Thymus (tissue), 14 donors: ENCODE measurements at places on chromosomes 1 and 21. TPM values are rescaled to one million over a fixed set of nuclear protein-coding genes. Genes with fewer than 3 reads are reported as not detected.

DNA sequence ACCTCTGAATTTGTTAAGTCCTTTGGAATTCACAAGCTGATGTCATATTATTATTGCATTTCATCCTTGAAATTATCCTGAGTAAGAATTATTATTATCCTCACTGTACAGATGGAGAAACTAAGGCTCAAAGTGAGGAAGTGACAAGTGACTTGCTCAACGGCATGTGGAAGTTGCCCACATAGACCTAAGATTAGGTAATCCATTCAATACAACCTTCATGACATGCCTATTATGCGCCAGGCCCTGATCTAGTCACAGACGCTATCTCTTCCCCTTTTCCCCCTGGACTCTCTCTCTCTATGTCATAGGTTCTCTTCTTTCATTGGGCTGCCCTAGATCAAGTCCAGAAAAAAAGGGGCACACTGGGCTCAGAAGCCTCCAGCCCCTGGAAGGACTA lies 84.9 kb upstream of the KCNK2 start:
- no peak for DNase-seq

- DNase-seq, result no peak
Measured at GRCh38 chr1:18668046-18668445, 37.4 kb downstream of the PAX7 start.

DNA sequence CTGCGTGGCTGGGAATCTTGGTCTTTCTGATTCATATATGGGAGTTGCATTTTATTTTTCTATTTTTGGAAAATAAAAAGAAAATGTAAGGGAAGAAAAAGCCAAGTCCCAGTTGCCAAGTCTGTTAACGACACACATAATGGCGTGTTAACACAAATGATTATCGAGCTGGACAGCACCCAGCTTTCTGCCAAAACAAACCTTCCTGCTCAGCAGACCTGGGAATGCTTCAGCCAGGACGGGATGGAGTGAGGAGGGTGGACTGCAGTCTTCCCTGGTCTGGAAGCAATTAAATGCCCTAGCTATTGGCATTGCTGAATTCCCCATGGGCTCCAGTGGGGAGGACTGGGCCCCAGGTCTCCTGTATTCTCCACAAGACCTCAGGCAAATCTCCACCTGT lies 184.2 kb upstream of the USP24 start:
- no peak for DNase-seq

- DNase-seq, result no peak
Measured at GRCh38 chr1:237507005-237507404, 383.7 kb downstream of the ZP4 start.

DNA sequence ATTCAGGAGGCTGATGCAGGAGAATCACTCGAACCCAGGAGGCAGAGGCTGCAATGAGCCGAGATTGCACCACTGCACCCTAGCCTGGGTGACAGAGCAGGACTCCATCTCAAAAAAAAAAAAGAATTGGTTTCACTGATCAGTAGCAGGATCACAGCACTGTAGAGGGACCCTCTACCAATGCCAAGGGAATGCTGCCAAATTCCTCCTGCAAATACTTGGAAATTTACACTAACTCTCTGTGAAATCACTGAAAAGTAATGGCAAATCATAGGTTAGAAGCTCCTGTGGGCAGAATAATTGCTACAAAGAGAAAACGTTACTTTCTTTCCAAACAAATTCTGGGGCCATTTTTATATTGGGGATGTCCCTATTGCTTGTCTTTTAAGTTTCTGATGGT lies 6.7 kb upstream of the GPR25 start:
- DNase-seq, result no peak

DNA sequence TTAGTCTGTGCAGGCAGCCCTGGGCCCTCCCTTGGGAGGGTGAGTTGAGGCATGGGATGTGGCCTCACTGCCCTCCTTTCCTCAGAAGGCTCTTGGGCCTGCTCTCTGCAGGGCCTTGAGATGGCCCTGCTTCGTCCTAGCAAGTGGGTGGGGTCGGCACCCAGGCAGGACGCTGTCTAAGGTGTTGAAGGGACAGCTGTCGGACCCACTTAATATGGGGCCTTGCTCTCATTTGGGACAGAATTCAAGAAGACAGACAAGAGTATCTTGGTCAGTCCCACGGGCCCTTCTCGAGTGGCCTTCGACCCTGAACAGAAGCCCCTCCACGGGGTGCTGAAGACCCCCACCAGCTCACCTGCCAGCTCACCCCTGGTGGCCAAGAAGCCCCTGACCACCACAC lies 26.0 kb upstream of the PDXK start:
- DNase-seq, result no peak

DNA sequence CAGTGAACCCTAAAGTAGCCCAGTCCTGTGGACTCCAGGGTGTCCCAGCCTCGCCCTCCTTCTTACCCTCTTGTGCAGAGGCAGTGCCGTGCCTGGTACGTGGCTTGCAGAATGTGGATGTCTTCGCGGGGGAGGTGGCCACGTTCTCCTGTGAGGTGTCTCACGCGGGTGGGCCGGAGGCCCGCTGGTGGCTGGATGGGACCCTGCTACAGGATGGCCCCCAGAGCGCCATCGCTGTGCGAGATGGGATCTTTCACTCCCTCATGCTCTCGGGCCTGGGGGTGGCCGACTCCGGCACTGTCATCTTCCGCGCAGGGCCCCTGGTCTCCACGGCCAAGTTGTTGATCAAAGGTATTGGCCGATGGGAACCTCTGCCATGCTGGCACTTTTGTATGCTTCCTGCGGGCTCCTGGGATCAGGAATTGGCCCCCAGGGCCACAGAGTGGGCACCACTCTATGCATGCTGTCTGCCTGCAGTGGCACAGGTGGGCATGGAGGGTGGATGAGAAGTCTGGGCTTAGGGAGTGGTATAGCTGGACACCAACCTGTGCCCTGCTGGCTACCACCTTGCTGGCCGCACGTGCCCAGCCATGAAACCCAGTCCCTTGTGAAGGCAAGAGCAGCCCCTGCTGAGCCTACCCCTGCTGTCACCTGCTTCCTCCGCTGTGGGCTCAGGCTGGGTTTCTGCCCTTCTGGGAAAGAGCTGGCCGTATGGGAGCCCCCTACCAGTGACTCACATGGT lies 92.9 kb downstream of the TRIM11 start:
- DNase-seq, result no peak

DNA sequence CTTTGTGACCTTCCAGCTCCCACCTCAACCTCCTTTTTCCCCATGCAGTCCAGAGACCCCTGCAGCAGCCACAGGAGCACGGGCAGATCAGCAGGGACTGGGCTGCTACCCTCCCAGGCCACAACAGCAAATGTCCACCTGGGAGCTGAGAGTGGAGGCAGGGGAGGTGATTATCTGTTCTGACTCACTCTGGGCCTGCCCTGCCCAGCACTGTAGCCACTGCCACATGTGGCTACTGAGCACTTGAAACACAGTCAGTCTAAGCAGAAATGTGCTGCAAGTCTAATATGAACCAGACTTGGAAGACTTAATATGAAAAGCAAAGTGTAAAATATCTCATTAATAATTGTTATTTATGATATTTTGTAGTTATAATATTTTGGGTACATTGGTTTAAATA lies 148.9 kb upstream of the VANGL1 start:
- no peak for DNase-seq

DNA sequence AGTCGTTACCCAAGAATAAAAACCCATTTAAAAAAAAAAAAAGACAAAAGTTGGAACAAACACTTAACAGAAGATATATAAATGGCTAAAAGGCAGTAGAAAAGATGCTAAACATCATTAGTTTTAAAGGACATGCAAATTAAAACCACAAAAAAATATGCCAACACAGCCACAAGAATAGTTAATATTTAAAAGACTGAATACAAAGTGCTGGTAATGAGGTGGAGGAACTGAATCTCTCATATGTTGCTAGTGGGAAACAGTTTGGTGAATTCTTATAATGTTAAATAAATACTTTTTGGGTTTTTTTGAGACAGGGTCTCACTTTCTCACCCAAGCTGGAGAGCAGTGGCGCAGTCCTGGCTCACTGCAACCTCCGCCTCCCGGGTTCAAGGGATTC lies 10.0 kb downstream of the LRRC40 start:
- no peak for DNase-seq

GRCh38 chr1:225651872-225652728 lies 823 bp downstream of the ENAH start:
- no peak for DNase-seq

TPTE gene
- not detected for total RNA-seq

GRCh38 chr1:3350506-3351261 lies 103.8 kb upstream of the ARHGEF16 start:
- no peak for DNase-seq

GRCh38 chr1:111191496-111191895 lies 8.9 kb downstream of the DENND2D start:
- no peak for DNase-seq

GRCh38 chr1:184150776-184151531 lies 99.4 kb downstream of the TSEN15 start:
- no peak for DNase-seq

GRCh38 chr1:25774921-25775771 lies 24.8 kb upstream of the SELENON start:
- DNase-seq, result peak; percentile 89

S1PR1 gene
- 17.1 TPM for total RNA-seq

- DNase-seq, result no peak
Measured at GRCh38 chr1:87437663-87438295, 109.1 kb downstream of the LMO4 start.

DNA sequence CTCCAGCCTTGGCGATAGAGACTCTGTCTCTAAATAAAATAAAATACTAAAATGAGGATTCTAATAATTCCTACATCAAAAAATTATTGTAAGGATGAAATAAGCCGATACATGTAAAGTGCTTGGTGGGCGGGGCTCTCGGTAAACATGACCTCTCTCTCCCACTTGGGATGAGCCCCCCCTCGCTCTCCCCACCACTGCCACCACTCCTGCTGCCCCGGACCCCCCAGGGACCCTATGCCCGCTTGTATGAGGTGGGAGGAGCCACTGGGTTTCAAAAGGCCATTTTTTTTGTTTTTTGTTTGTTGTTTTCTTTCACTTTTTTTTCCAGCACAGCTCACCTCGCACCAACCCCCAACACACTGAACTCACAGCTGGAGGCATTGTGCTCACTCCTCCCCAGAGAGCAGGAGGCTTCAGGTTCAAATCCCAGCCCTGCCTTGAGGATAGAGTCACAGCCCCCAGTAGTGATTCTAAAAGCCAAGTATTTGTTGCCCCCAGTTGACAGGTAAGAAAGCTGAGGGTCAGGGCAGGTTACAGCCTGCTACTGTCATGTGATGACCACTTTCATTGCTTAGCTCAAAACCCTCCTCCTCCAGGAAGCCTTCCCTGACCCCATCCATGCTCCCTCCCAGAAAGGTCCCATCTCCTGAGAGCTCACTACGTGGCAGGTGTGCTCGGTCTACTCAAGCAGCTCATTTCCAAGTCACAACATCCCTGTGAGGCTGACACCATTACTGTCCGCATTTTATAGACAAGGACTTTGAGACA lies 4.2 kb downstream of the SDC3 start:
- no peak for DNase-seq

GRCh38 chr1:30337324-30337620 lies 386.1 kb downstream of the MATN1 start:
- no peak for DNase-seq

DNA sequence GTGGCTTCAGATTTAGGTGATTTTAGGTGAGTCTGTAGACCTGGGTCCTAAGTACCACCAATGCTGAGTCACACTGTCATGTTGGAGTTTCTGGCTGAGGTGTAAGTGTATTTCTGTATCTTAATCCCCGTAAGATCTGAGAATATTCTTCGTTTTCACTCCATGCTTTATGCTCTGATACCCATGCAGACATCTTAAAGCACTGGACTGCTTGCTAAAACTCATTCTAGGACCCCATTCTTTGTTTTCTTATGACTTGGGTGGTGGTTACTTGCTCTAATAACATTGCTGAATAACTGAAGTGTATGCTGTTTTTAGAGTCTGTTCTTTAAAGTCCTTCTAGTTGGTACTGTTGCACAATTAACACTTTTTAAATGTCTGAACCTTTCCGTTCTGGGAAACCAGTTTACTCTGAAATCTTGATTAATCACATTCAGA lies 36.6 kb downstream of the CDC42 start:
- DNase-seq, result no peak

DNA sequence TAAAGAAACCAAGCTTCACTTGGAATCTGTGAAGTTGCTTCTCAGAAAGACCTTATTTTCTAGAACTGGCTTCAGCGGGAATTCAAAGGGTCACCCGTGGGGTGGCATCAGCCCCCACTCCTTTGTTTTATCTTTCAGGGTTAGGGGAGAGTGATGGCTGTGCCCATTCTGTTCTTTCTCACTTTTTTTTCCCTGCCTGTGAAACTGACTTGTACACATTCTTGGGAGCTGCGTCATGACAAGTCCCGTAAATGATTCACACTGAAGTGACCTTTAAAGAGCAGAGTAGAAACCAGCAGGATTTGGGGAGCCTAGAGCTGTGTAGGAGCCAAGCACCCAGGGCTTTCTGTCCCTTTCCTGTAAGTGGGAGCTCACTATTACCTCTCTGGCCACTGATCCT lies 43.8 kb downstream of the SLC44A3 start:
- DNase-seq, result no peak

- no peak for DNase-seq
Measured at GRCh38 chr1:186738926-186739325, 58.7 kb upstream of the PTGS2 start.

DNA sequence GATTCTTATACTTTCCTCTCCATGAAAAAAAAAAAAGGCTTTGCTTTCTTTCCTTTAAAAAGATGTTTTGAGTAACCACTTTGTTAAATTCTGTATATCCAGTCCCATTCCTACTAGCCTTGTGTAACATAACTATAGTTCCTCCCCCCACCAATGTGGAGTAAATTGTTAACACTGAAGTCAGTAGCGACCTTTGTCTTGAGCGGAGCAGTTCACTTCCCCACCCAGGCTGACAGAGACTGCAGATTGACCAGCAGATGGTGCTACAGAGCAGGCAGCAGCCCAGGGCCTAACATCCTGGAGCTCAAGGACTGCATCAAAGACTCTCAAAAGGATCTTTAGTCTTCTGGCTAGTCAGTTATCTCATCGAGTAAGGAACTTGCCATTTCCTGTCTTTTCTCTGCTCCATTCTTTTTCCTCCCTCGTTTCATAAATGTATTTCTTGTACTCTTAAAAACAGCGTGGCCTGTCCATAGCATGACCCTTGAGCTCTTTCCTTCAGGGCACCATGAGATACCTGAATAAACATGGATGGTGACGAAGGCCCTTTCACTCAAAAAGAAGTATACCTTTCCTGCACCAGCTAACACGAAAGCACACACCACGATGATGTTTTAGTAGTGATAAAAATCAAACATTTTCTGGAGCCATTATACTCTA lies 503.5 kb upstream of the PKN2 start:
- DNase-seq, result peak; percentile 54

- DNase-seq, result no peak
Measured at GRCh38 chr1:155967341-155968050, 10.9 kb downstream of the ARHGEF2 start.

GRCh38 chr1:24639881-24640280 lies 3.2 kb upstream of the SRRM1 start:
- no peak for DNase-seq

SPATA17 gene
- total RNA-seq, result 0.57 TPM

CAMK1G gene
- total RNA-seq, result 0.14 TPM
